Fibroblast of skin of left quadriceps (primary cell): ENCODE measurements at places on chromosomes 11 and 22.

DNA sequence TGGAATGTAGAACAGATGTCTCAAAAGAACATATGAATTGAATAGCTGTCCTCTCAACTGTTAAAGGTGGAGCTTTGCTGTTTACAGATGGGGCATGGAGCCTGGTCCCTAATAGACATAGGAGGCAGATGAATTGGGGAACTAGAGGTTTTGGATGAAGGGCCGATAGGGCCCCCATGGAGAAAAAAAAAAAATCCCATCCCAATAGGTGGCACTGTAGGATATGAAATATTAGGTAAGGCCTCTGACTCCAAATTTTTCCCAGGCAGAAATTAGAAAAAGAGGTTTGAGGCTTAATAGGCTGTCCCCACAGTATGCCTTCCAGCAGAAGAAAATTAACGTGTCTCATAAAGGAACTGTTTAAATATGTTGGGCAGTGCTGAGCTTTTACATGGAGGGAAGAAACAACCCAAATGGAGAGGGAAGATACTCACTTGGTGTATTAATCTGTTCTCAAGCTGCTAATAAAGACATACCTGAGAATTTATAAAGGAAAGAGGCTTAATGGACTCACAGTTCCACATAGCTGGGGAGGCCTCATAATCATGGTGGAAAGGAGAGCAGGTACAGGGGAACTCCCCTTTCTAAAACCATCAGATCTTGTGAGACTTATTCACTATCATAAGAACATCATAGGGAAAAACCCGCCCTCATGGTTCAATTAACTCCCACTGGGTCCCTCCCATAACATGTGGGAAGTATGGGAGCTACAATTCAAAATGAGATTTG, 30.1 kb upstream of the TMEM45B start:
- no peak for DNase-seq

GRCh38 chr11:106076171-106076918, 802 bp downstream of the KBTBD3 start:
- no peak for DNase-seq

- no peak for DNase-seq
Observed at GRCh38 chr11:92482492-92483060, 258.0 kb downstream of the FAT3 start.

GRCh38 chr22:40463017-40463631, 92.7 kb downstream of the SGSM3 start:
- DNase-seq: no peak

DNA sequence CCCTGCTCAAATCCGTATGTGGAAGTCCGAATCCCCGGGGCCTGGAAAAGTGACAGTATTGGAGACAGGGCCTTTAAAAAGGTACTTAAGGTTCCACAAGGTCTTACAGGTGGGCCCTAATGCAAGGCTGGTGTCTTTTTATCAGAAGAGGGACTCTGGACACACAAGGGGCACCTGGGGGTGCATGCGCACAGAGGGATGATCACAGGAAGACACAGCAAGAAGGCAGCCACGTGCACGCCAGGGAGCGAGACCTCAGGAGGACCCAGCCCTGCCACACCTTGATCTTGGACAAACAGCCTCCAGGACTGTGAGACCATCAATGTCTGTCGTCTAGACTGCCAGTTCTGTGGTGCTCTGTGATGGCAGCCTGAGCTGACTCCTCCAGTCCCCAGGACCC, 96.5 kb downstream of the SHANK2 start:
- no peak for DNase-seq

GRCh38 chr11:74806267-74806666, 57.6 kb downstream of the RNF169 start:
- DNase-seq: no peak

DNA sequence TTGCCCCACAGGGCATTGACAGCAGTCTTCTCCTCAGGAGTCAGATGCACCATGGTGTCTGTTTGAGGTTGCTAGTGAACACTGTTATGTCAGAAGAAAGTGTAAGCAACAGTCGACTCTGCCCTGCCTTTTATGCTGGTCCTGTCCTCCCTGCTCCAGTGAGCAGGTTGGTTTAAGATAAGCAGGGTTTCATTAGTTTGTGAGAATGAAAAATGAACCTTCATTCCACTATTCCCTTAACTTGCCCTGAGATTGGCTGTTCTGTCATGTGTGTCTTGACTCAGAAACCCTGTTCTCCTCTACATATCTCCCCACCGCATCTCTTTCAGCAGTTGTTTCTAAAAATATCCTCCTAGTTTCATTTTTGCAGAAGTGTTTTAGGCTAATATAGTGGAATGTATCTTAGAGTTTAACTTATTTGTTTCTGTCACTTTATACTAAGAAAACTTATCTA, at the start of gene HBD:
Gene HBD (minus strand): TSS at position 103 of the 454 bp plus-strand sequence. CDS start 50 bp downstream, at position 53.
- DNase-seq: no peak

DNA sequence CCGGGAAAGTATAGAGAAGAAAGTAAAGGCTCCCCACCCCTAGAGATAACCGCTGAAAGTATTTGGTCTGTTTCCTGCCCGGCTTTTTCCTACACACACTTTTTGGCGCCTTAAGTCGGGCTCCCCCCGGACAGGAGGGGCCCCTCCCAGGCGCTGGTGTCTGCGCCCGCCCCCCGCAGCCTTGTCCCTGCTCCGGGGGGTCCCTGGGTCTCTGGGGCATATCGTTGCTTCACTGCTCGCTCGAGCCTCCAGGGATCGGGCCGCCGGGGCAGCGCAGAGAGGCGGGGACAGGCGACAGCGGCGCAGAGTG, 928 bp upstream of the CRACR2B start:
- DNase-seq: no peak

GRCh38 chr11:33533386-33534052, 167.1 kb downstream of the C11orf91 start:
- DNase-seq: no peak

DNA sequence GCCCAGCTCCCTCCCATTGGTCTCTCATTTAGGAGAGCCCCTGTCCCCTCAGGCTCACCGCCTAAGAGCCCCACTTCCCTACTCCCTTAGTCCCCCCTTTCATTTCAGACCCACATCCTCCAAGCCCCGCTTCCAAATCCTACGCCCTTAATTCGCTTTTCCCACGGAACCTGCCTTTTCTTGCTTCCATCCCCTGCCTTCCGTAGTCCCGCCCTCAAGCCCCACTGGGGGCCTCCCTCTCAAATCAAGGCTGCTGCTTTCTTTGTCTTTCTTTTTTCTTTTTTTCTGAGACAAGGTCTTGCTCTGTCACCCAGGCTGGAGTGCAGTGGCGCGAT, 396 bp downstream of the CCDC157 start:
- DNase-seq: no peak

- DNase-seq: no peak
Observed at GRCh38 chr22:43013355-43014315, 1.3 kb downstream of the PACSIN2 start.

GRCh38 chr11:116360221-116360941, 412.4 kb downstream of the BUD13 start:
- DNase-seq: no peak
